GDM1 (cell line): ENCODE measurements at places on chromosomes 1 and 21.

- peak; percentile 9 for DNase-seq
Measured at GRCh38 chr1:2046174-2046917, 3.9 kb upstream of the PRKCZ start.

- no peak for DNase-seq
Measured at GRCh38 chr1:46134660-46135331, 2.4 kb upstream of the PIK3R3 start.

DNA sequence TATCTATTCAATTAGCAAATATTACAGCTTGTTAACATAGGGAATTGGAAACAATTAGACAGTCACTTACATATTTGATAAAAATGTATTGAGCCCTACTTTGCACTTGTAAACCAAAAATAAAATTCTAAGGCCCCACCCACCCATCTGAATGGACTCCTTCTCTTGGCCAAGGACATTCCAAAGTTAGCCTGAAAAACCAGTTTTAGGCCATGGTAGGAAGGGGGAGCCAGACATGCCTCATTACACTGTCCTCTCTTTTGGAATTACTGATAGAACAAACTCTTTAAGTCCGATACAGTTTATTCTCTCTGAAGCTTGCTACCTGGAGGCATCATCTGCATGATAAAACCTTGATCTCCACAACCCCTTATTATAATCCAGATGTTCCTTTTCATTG lies 28.0 kb upstream of the TSPAN2 start:
- no peak for DNase-seq

- DNase-seq, result no peak
Measured at GRCh38 chr21:42481169-42481568, 14.9 kb downstream of the RSPH1 start.

- no peak for DNase-seq
Measured at GRCh38 chr1:25661043-25661815, 44.6 kb downstream of the MAN1C1 start.

GRCh38 chr21:44653123-44653522 lies 1.3 kb downstream of the KRTAP12-4 start:
- DNase-seq, result no peak
